ENCODE measurements at places on chromosomes 7 and 10.
A peak's percentile ranks its signal among the peaks of the same experiment; 100 is the strongest.

GRCh38 chr7:23299770-23300300 lies 696 bp downstream of the MALSU1 start:
- no peak for DNase-seq

GRCh38 chr7:2120251-2120660 lies 112.5 kb downstream of the MAD1L1 start:
- DNase-seq = peak; percentile 55

DNA sequence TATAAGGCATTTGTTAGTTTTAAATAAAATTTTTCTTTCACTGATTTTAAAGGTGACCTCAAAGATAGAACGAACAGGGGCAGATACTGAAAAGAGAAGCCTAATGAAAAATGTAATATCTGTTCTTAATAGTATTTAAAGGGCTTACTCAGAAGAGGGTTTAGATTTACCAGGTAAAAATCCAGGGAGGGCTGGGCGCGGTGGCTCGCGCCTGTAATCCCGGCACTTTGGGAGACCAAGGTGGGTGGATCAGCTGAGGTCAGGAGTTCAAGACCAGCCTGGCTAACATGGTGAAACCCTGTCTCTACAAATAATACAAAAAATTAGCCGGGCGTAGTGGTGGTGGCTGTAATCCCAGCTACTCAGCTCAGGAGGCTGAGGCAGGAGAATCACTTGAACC lies 108.3 kb upstream of the CNTNAP2 start:
- no peak for DNase-seq

DNA sequence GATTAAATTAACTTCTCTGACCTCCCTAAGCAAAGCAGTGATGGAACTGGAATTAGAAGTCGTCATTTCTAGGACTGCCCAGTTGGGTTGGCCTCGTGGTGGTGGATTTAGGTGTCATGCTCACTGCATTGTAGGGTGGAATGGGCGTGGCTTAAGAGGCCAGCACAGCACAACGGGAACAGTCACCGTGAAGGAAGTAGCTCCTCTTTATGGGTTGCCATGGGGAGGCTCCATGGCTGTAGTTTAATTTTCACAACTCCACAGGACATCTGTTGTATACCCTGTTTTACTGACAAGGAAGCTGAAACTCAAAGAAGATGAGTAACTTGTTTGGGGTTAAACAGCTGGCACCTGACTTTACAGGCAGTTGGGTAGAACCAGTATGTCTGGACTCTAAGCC lies 208.3 kb downstream of the CELF2 start:
- peak; percentile 50 for DNase-seq

DNA sequence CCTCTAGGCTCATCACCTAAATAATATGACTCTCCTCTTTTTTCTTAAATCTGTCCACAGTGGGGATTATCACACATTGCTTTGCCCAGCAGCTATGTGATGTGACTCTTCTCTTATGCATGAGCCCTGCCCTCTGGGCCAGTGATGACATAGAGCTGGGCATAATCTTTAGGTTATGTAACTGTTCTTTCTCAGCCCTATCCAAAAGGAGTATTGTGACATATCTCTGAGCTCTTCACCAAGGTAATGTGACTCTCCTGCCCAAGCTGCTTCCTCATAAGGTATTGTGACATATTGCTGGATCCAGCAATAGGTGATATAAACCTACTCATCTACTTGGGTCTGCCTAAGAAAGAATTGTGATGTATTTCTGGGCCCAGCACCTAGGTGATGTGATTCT lies 37.7 kb upstream of the ZNF107 start:
- no peak for DNase-seq

DNA sequence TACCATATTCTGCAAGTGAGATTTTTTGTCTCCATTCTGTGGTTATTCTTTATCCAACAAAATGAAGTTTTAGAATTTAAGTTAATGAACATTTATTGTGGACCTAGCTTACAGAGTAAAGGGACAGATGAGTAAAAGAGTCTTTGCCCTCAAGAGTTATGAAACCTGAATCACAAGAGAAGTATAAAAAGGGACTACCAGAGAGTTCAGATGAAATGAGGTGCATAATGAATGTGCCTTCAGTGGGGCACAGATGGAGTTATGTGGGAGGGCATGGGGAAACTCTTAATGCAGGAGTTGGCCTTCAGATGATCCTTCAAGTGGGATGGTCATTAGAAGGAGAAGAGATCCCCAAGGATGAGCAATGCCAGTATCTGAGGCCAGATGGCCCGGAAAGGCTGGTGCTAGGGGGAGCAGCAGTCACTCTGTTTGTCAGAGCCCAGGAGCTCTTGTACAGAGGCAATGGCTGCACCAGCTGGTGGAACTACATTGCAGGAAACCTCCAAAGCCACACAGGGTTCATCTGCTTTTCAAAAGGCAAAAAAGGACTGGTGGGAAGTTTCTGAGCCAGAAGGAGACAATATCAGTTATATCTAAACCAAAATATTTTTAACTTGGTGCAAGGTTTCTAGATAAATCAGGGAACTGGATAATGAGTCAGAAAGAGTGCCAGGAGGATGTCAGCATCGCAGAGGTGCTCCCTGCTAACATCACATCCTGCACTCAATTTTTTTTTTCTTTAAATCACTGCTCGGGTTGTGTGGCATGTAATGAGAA lies 162.0 kb downstream of the KLF6 start:
- no peak for DNase-seq
